ENCODE measurements at places on chromosomes 5 and 9. TPM values are rescaled to one million over a fixed set of nuclear protein-coding genes. Genes with fewer than 3 reads are reported as not detected.

The EIF4E1B gene
- polyA plus RNA-seq = not detected

The COL5A1 gene
- 8.5 TPM for polyA plus RNA-seq

The GRXCR2 gene
- not detected for polyA plus RNA-seq

- peaks cover 2% of the 10 kb centered on the region for H3K4me1 ChIP-seq
- peaks cover 4% of the 10 kb centered on the region for H3K36me3 ChIP-seq
- no peak overlapping the region for H3K27ac ChIP-seq
- DNase-seq = no peak
- no peak overlapping the region for H3K4me3 ChIP-seq
Observed at GRCh38 chr9:85541876-85542275, 199.9 kb downstream of the AGTPBP1 start.

GRCh38 chr9:103661663-103662062 lies 432.4 kb upstream of the SMC2 start:
- H3K36me3 ChIP-seq = no peaks in the 10 kb centered on the region
- H3K4me1 ChIP-seq = no peaks in the 10 kb centered on the region
- DNase-seq = no peak

The MAP3K1 gene
- polyA plus RNA-seq = 2.9 TPM

DNA sequence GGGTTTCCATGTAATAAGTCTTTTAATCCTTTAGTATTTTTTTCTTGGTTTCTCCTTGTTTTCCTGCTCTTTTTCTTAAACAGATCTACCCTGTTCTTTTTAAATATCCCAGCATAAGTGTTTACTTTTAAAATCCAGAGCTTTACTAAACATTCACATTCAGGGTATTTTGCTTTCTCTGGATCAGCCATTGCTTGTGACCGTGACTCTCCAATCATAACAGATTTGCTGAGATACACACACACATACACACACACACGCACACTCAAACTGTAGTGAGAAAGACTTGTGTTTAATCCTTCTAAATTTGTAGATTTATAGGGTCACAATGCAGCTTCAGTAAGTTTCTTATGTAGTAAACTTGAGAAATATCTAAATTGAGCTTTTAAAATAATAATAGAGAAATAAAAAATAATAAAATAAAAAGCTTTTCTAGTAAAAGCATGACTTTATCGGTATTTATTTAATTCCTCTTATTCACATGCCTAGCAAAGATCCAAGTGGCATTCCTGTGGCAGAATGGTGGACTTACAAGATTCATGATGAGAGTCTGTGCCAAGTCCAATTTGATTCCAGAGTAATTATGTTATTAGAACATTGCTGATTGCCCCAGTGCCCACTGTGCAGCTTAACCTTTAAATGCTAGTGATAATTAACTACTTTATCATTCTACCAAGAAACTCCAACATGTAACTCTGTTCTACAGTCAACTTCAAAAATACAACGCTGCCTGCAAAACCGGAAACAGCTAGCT lies 129.0 kb downstream of the TLE4 start:
- peaks cover 6% of the 10 kb centered on the region for H3K36me3 ChIP-seq
- H3K27ac ChIP-seq = no peak overlapping the region
- no peaks in the 10 kb centered on the region for H3K27me3 ChIP-seq
- H3K4me1 ChIP-seq = no peaks in the 10 kb centered on the region

The SLC25A48 gene
- polyA plus RNA-seq = 0.38 TPM

GRCh38 chr9:16213781-16214515 lies 656.5 kb downstream of the BNC2 start:
- no peak overlapping the region for H3K4me3 ChIP-seq
- DNase-seq = peak; percentile 70
- no peaks in the 10 kb centered on the region for H3K4me1 ChIP-seq
- no peaks in the 10 kb centered on the region for H3K27me3 ChIP-seq
- H3K36me3 ChIP-seq = no peaks in the 10 kb centered on the region

DNA sequence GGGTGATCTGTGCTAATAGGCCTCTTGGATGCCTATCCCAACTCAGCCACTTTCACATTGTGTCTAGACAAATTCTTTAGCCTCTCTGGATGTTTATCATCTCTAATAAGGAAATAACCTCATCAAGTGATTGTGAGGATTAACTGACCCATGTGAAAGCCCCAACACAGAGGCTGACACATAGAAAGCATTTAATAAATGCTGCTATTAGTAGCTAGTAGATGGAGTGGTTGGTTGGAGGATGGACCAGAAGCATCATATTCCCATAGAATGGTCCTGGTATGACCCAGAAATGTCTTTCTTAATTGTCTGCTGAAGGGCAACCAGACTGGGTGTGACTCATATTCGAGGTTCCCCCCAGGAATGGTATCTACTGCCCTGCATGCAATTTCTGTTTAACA lies 124.4 kb downstream of the PIK3R1 start:
- no peak overlapping the region for H3K4me3 ChIP-seq

DNA sequence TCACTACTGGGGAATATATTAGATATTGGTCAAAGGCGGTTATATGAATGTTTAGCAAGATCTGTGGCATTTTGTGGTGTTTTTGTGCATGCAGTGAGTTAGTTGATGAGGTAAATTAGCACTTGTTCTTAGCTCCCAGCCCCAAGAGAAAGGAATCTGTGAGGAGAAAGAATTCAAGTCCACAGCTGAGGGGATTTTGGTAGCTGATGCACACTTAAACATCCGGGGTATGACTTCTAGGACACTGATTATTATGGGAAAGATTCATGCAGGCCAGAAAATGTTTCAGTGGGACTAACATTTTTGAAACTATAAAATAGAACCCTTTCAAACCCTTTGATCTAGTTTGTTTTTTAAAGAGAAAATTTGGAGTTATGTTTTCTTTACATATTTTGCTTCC lies 118.2 kb upstream of the RPS23 start:
- H3K36me3 ChIP-seq = no peaks in the 10 kb centered on the region
- H3K4me3 ChIP-seq = no peak overlapping the region

DNA sequence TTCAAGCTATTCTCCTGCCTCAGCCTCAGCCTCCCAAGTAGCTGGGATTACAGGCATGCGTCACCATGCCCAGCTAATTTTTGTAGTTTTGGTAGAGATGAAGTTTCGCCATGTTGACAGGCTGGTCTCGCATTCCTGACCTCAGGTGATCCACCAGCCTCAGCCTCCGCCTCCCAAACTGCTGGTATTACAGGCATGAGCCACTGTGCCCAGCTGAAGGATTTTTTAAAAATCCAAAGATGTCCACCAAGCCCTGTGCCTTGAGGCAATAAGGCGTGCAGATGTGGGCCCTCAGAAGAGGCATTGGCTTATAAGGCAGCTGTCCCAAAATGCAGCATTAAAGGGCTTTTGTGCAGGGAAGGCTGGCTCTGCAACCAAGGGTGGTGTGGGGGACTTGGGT lies 10.3 kb upstream of the ZFR start:
- H3K36me3 ChIP-seq = no peaks in the 10 kb centered on the region
- no peak for DNase-seq
- no peak overlapping the region for H3K27ac ChIP-seq
- H3K4me3 ChIP-seq = no peak overlapping the region
- no peaks in the 10 kb centered on the region for H3K4me1 ChIP-seq

GRCh38 chr9:36118201-36118600 lies 18.3 kb upstream of the GLIPR2 start:
- no peaks in the 10 kb centered on the region for H3K27me3 ChIP-seq
- no peaks in the 10 kb centered on the region for H3K4me1 ChIP-seq
- DNase-seq = no peak

GRCh38 chr5:134647750-134648424 lies 698 bp upstream of the SEC24A start:
- H3K27me3 ChIP-seq = no peaks in the 10 kb centered on the region
- H3K27ac ChIP-seq = peak overlapping the region; percentile 92
- no peaks in the 10 kb centered on the region for H3K36me3 ChIP-seq
